NCI-H526 (cell line): ENCODE measurements at places on chromosomes 6 and 20.

DNA sequence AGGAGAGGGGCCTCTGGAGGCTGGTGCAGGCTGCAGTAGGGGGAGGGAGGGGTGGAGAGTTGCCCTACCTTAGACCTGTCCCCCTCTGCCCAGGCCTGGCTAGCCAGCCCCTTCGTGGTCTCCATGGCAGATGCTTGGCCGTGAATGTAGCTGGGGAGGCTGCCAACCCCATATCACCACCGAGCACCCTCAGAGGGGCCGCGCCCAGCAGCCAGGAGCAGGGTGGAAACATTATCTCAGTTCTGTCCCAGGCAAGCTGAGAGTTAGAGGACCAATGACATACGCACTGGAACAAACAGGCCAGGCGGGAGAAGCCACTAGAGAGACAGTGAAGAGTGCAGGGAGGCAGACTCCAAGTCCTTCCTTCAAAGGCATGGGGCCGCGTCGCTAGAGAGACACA lies 66.5 kb downstream of the LRFN2 start:
- DNase-seq = no peak

GRCh38 chr20:64036346-64037198 lies 590 bp downstream of the C20orf204 start:
- DNase-seq = no peak

- no peak for DNase-seq
These were observed 34.9 kb downstream of the CEP43 start for GRCh38 chr6:167034056-167034455.

DNA sequence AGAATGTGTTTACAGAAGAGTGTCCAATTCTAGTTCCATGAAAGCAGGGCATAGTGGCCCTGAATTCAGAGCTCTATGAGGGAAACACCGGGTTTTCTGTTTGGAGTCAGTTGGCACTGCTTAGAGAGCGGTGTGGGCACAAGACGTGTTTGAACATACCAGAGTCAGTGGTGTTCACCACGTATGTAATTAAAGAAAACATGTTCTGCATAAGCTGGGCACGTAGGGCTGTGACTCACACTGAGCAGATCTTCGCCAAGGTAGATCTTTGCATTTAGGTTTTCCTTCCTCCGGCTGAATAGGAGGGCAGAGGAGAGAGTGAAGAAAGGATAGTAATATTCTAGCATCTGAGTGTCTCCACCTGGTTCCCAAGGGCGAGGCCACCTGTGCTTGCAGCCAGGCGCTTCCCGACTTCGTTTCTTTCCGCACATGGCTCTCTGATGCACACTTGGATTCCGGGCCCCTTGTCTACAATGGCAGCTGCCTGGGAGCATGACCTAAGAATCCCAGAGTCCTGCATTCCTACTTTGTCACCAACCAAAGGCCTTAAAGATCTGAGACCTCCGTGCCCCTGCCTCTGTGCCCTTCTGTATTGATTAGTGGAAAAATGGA lies 136.2 kb downstream of the ERMARD start:
- DNase-seq = no peak

- no peak for DNase-seq
These were observed 53.4 kb downstream of the VEGFA start for GRCh38 chr6:43823390-43823789.

DNA sequence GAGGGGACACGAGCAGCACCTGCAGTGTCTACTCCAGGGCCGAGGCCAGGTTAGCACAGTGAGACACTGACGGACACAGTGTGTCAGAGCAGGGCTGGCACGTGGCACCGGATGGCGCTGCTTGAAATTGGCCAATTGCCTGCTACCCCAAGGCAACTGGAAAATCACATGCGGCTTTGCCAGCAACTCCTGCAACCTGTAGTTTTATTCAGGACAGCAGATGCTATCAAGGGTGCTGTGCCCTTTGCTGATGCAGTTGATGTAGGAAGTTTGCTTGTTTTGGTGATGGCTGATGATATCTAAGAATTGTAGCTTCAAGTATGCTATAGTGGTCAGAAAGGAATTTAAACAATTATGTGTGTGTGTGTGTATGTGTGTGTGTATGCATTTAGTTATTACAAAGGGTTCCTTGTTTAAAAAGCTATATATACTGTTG lies 25.9 kb downstream of the RIN2 start:
- DNase-seq = no peak
